ENCODE measurements at places on chromosomes 1 and 21.

DNA sequence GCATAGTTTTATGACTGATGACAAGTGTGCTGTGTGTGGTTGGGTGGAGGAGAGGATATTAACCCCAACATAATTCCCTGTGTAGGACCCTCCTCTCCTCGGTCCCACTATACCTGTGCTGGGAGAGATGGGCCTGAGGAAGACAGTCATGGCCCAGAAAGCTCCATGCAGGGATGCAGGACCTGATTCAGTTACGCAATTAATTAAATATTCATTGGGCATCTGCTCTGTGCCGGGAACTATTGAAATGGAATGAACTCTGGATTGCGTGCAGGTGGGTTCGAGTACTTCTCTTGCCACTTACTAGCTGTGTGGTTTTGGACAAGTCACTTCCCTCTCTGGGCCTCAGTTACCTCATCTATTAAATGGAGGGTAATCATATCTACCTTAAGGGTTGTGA, 74.6 kb downstream of the CD247 start:
- DNase-seq, result no peak

GRCh38 chr1:58722967-58723366, 23.1 kb upstream of the MYSM1 start:
- peak; percentile 40 for DNase-seq

- DNase-seq, result no peak
Measured at GRCh38 chr1:203083463-203083921, 2.3 kb downstream of the MYOG start.

GRCh38 chr1:179825798-179826460, 51.7 kb downstream of the TOR1AIP2 start:
- no peak for DNase-seq

DNA sequence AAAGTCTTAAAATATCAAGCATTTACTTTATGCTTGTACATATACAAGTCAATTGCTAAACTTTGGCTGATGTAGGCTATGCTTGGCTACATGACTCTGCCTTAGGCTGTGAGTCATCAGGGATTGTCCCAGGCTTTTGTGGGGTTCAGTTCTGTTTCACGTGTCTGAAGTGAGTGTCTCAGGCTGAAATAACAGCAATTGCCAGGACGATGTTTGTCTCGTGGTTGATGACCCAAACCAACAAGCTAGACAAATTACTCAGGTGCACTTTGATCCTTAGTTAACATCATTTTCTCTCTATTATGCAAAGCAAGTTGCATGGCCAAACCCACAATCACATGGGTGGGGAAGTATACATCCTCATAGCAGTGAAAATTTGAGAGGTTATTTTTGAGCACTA, 410.1 kb downstream of the BRINP3 start:
- DNase-seq, result no peak

- no peak for DNase-seq
Measured at GRCh38 chr1:30473922-30474817, 249.2 kb downstream of the MATN1 start.

GRCh38 chr21:17089091-17089491, 423.8 kb upstream of the CXADR start:
- peak; percentile 66 for DNase-seq

- DNase-seq, result peak; percentile 47
Measured at GRCh38 chr1:178094739-178095645, 1.1 kb downstream of the RASAL2 start.

DNA sequence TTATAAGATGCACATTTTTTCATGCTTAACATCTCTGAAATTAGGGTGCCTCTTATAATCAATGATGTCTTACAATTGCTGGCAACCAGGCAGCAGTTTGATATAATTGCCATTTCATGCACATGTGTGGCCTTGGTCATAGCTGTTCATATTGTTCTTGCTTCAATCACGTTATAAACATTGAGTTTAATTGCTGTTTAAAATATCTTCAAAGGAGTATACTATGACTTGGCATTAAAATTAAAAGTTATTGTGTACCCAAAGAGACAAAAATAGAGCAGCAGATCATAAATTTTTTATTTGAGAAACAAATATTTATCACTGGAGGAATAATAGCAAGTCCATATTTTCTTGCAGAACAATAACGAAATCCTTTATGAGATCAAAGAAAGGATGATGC, 325.5 kb downstream of the LMX1A start:
- no peak for DNase-seq

Data from fibroblast of villous mesenchyme (primary cell).